ENCODE measurements at places on chromosomes 6 and 20.

DNA sequence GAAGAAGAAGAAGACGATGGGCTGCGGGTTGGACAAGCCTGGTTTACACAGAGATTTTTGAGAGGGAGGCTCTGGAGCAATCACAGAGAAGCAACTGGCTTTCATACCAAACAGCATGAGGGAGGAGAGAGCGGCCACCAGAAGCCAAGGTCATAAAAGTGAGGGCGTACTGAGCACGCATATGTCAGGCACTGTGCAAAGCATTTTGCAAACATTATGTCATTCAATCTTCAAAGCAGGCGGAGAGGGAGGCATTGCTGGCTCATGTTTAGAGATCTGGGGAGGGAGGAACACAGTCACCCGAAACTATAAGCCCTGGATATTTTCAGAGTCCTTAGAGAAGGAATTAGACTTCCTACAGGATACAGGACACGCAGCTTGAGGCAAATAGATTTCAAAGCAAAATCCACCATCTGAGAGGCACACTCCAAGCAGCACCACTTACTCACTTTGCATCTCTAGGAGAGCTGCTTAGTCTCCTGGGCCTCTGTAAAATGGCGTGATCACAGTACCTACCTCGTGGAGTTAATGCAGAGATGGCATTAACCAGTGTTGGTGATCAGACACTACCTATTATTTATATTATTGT is 24.6 kb downstream of the RAMACL start:
- no peak overlapping the region for H3K27ac ChIP-seq
- peaks cover 2% of the 10 kb centered on the region for H3K4me1 ChIP-seq
- H3K27me3 ChIP-seq, result peaks cover 3% of the 10 kb centered on the region
- no peak overlapping the region for H3K4me3 ChIP-seq
- peaks cover 3% of the 10 kb centered on the region for H3K36me3 ChIP-seq

- no peaks in the 10 kb centered on the region for H3K36me3 ChIP-seq
- no peak for DNase-seq
- no peaks in the 10 kb centered on the region for H3K4me1 ChIP-seq
- no peak overlapping the region for H3K4me3 ChIP-seq
- H3K27ac ChIP-seq, result no peak overlapping the region
Measured at GRCh38 chr6:169235286-169235685, 18.4 kb downstream of the THBS2 start.

GRCh38 chr20:32823737-32824588 is 4.2 kb downstream of the MAPRE1 start:
- no peak overlapping the region for H3K4me3 ChIP-seq
- peaks cover 55% of the 10 kb centered on the region for H3K4me1 ChIP-seq
- no peak for DNase-seq
- H3K27ac ChIP-seq, result peak overlapping the region; percentile 38

- no peak for DNase-seq
- H3K27me3 ChIP-seq, result no peaks in the 10 kb centered on the region
- peaks cover 3% of the 10 kb centered on the region for H3K36me3 ChIP-seq
- no peaks in the 10 kb centered on the region for H3K4me1 ChIP-seq
Measured at GRCh38 chr20:25024171-25024570, 31.6 kb upstream of the APMAP start.

GRCh38 chr6:14020551-14020950 is 95.8 kb downstream of the RNF182 start:
- H3K27me3 ChIP-seq, result peaks cover 4% of the 10 kb centered on the region
- H3K4me1 ChIP-seq, result no peaks in the 10 kb centered on the region
- no peak for DNase-seq
- no peak overlapping the region for H3K27ac ChIP-seq
- no peak overlapping the region for H3K4me3 ChIP-seq

GRCh38 chr20:55472704-55473103 is 532.6 kb downstream of the CBLN4 start:
- no peaks in the 10 kb centered on the region for H3K36me3 ChIP-seq
- no peaks in the 10 kb centered on the region for H3K4me1 ChIP-seq
- H3K27ac ChIP-seq, result no peak overlapping the region
- no peak for DNase-seq
- no peaks in the 10 kb centered on the region for H3K27me3 ChIP-seq

DNA sequence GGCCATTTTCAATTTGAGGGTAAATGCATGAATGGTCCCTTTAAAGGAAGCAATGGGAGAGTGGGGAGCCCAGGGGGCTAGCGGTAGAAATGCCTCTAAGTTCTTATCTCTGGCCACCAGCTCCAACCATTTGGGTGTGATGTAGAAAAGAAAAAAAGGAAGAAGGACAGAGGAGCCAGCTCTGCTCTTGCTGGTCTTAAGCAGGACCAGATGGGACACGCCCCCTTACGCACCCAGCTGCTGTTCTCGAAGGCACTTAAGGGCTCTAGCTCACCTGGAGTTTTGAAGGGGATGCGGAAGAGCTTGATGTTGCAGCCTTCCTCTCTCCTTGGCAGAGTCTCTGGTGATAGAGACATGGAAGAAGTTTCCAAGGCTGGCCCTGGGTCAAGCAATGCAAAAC is 59.5 kb upstream of the RNF144B start:
- H3K4me1 ChIP-seq, result peaks cover 8% of the 10 kb centered on the region
- H3K4me3 ChIP-seq, result no peak overlapping the region
- H3K36me3 ChIP-seq, result no peaks in the 10 kb centered on the region
- no peak for DNase-seq

DNA sequence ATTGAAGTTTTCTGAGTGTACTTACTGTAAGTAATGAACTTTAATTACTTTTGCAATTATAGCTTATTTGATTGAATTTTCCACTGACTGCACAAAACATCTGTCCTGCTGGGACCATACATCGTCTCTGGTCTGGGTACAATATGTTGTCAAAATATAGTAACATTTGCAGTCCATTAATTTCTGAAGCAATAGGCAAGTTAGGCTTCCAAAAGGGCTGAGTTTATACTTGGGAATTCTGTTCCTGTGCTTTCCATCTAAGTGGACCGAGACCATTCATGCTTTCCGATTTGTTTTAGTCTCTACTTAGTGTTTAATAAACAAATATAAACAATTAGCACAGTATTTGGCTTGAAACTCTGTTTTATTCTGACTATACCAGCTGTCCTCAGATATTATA is 139.3 kb downstream of the RFPL4B start:
- peaks cover 5% of the 10 kb centered on the region for H3K27me3 ChIP-seq
- no peak overlapping the region for H3K27ac ChIP-seq
- no peaks in the 10 kb centered on the region for H3K4me1 ChIP-seq
- no peak for DNase-seq

DNA sequence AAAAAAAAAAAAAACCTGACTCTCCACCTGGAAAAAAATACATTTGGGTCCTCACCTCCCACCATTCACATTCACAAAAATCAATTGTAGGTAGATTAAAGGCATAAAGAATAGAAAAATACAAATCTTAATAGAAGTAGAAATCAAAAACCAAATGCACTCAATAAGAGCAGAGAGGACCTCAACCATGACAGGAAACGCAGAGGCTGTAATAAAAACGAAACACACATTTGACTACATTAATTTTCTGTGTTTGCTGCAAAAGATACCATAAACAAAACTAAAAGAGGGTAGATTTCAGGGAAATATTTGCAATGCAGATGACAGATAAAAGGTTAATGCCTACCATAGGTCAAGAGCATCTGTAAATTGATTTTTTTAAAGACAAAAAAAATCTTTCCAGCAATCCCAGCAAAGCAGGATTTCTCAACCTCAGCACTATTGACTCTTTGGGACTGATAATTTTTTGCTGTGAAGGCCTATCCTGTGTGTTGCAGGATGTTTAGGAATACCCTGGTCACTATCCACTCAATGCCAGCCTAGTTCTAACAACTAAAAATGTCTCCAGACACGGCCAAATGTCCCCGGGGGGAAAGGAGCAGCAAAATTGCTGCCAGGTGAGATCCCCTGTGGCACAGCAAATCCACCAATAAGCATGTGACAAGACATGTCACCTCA is 9.1 kb downstream of the ETV7 start:
- H3K4me1 ChIP-seq, result peaks cover 31% of the 10 kb centered on the region
- DNase-seq, result peak; percentile 4
- no peak overlapping the region for H3K4me3 ChIP-seq
- H3K27ac ChIP-seq, result peak overlapping the region; percentile 53
- no peaks in the 10 kb centered on the region for H3K27me3 ChIP-seq

DNA sequence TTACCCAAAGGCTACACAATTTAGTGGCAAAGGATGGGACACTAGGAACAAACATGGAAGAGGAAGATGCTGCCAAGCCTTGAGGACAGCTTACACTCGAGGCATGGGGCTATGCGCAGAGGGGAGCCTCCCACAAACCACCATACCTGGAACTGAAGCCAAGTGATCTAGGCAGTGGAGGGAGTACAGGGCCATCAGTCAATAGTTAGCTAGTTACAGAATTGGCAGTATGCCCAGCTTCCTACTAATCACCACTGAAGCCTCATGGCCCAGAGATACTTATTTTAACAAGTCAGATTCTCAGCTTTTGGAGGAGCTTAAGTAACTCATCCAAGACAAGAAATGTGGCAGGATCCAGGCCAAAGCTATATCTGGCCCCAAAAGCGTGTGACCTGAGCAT is 226.6 kb upstream of the MOCS1 start:
- H3K27ac ChIP-seq, result no peak overlapping the region
- H3K27me3 ChIP-seq, result no peaks in the 10 kb centered on the region
- no peaks in the 10 kb centered on the region for H3K36me3 ChIP-seq
- no peaks in the 10 kb centered on the region for H3K4me1 ChIP-seq
- H3K4me3 ChIP-seq, result no peak overlapping the region

- H3K27ac ChIP-seq, result no peak overlapping the region
- no peaks in the 10 kb centered on the region for H3K27me3 ChIP-seq
- no peak overlapping the region for H3K4me3 ChIP-seq
- H3K4me1 ChIP-seq, result no peaks in the 10 kb centered on the region
- no peak for DNase-seq
Measured at GRCh38 chr20:1579488-1579887, 22.0 kb upstream of the SIRPD start.

DNA sequence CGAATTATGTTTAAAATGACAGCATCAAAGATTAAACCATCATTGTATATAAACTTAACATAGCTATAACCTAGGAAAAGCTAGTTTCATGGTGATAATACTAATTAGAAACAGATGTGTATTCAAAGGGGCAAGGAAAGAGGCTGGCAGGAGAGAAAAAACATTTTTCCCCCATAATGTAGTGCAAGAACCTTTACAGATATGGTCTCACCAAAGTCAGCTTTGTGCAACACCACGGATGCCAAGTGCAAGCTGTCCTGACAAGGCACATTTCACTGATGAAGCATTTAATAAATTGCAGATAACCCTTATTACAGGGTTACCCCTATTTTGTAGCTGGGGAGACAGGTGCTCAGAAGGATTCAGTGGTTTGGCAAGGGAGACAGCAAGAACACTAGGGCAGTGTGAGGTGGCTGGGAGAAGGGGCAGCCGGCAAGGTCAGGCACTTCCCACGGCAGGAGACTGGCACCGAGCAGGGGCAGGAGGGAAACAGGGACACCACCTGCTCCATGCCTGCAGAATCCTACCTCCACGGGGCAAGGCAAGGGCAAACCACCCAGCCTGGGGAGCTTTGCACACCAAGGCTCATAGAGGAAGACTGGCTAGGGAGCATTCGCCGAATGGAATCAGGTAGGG is 6.5 kb downstream of the RPS6KA2 start:
- peaks cover 3% of the 10 kb centered on the region for H3K36me3 ChIP-seq
- H3K4me3 ChIP-seq, result no peak overlapping the region
- peaks cover 16% of the 10 kb centered on the region for H3K27me3 ChIP-seq
- DNase-seq, result no peak
- H3K27ac ChIP-seq, result no peak overlapping the region

DNA sequence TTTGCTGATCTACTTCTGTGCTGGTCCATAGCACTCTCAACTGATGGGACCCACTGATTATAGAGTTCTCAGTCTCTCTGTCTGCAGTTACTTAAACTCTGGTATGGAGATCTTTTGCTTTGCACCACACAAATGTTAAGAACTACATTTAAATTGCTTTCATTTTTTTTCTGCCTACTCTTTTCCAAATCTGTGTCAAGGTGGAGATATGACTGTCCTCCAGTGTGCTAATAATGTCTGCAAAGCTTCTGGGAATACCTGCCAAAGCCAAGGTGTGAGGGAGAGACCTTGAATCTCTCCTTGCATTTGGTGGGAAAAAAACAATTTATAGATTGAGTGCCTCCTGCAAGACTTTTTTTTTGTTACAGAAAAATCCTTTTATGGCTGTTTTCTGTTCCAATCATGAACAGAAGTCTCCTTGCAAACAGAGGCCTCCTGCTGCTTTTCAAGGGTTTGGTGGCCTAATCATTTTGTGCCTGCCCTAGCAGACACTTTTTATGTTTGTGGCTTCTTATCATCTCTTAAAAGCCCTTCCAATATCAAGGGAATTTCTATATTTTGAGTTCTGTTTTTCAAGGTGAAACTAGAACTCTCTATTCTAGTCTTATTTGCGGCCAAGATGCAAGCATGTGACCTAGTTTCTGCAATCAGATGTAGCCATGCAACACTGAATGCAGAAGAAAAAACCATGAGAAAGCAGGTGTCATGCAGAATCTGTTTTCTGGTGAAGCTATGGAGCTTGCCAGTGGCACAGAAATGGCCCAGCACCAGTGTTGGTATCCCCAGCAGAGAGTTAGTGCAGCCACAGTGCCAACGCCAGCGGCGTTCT is 23.2 kb upstream of the AKIRIN2 start:
- peaks cover 37% of the 10 kb centered on the region for H3K4me1 ChIP-seq
- H3K36me3 ChIP-seq, result no peaks in the 10 kb centered on the region
- peak overlapping the region; percentile 48 for H3K27ac ChIP-seq
- no peak overlapping the region for H3K4me3 ChIP-seq
- DNase-seq, result no peak
- H3K27me3 ChIP-seq, result no peaks in the 10 kb centered on the region

DNA sequence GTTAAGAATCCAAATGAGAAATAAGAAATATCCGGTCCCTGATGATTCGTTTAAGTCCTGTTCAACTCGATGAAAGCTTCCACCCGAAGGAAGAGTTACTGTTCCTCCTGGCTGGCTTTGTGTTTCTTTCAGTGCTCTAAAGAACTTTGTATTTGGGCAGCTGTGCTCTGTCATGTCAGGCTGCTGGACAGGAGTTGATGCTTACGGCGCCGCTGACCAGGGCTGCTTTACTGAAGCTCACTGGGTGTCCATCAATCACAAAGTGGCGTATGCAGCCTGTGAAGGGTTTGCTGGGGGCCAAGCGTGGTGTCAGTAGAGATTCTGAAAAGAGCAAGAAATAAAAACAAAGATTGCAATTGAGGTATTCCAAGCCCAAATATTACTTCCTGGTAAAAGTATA is 21.9 kb downstream of the FAM229B start:
- no peak for DNase-seq
- H3K4me1 ChIP-seq, result no peaks in the 10 kb centered on the region
- H3K4me3 ChIP-seq, result no peak overlapping the region
- no peak overlapping the region for H3K27ac ChIP-seq
- H3K36me3 ChIP-seq, result peaks cover 3% of the 10 kb centered on the region

- DNase-seq, result no peak
- no peak overlapping the region for H3K27ac ChIP-seq
Measured at GRCh38 chr6:161001421-161001820, 9.9 kb downstream of the MAP3K4 start.

- no peaks in the 10 kb centered on the region for H3K4me1 ChIP-seq
- no peak overlapping the region for H3K27ac ChIP-seq
- H3K27me3 ChIP-seq, result peaks cover 7% of the 10 kb centered on the region
- peak; percentile 49 for DNase-seq
Measured at GRCh38 chr6:136037242-136037875, 185.9 kb downstream of the PDE7B start.

Measured in activated CD4-positive, alpha-beta memory T cell treated with anti-CD3 and anti-CD28 coated beads for 36 hours (primary cell).